Activated gamma-delta T cell treated with Interleukin-2 at 50 U/mL for 16 hours (primary cell): ENCODE measurements at places on chromosomes 16 and 17.

DNA sequence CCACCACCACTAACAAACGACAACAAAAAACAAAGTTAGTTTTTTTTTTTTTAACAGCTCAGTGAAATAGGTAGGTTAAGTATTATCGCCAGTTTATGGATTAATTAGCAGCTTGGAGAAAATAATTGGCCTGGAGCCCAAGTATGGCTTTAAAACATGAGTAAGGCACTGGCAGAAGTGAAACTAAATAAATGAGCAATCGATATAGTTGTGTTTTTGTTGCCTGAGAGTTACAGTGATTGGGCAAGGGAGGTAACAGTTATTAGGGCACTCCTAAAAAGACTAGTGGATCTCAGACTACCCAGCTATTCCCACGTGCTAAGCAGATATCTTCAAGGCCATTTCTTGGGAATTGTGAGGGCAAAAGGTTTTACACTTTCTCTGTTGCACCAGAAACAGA is 2.4 kb downstream of the MLKL start:
- DNase-seq: no peak

DNA sequence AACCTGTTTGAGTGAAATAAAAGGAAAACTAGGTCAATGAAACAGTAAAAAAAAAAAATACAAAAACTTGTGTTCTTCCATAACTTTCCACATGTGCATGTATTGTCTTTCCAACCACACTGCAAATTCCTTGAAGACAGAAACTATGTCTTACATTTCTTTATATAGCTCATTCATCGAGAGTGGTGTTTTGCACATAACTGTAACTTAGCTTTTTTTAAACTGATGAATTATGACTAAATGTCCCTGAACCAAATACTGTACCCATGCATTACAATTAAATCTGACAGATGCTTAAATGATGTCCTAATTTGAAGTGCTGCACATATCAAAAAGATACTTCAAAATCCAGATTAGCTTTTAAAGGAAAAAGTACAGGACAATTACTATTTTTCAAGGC is 50.1 kb downstream of the BRIP1 start:
- DNase-seq: no peak

DNA sequence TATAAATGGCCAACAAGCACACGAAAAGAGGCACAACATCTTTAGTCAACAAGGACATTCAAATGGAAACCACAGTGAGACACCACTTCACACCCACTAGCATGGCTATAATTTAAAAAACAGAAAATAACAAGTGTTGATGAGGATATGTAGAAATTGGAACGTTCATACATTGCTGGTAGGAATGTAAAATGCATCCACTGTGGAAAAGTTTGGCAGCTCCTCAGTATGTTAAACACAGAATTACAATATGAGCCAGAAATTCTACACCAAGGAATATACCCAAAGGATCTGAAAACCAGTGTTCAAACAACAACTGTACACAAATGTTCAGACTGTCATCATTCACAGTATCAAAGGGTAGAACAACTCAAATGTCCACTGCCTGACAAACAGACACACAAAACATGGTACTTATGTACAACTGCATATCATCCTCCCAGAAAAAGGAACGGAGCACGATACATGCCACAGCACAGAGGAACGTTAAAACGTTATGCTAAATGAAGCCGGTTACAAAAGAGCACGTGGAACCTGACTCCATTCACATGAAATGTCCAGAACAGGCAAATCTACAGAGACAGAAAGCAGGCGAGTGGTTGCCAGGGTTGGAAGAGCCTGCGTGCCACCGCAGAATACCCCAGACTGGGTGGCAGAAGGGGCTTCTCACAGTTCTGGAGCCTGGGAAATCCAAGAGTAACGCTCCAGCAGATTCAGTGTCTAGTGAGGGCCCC is 32.8 kb upstream of the METRNL start:
- DNase-seq: no peak

GRCh38 chr16:67431775-67432505 is 1.0 kb downstream of the HSD11B2 start:
- DNase-seq: no peak

DNA sequence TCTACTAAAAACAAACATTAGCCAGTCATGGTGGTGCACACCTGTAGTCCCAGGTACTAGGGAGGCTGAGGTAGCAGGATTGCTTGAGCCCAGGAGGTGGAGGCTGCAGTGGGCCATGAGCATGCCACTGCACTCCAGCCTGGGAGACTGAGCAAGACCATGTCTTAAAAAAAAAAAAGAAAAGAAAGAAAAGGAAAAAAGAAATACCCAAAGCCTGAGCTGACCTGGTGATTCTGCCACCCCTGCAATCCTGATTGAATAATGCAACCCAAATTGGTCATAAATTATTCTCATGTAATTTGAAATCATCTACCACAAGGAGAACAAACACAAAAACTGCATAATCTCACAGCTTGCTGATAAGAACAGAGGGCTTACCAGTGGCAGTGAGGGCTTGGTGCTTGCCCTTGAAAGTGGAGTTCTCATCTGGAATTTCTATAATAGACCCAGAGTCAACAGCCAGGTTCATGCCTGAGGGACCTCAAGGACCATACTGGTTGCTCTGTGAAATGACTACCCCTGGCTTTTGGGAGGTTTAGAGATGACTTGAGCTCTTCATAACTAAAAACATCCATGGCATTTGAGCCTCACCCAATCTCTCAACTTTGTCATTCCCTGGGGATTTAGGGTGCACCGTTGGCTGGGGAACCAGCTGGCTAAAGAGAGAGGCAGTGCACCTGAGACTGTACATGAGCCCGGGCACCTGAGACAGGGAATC is 35.4 kb upstream of the TMC5 start:
- no peak for DNase-seq

DNA sequence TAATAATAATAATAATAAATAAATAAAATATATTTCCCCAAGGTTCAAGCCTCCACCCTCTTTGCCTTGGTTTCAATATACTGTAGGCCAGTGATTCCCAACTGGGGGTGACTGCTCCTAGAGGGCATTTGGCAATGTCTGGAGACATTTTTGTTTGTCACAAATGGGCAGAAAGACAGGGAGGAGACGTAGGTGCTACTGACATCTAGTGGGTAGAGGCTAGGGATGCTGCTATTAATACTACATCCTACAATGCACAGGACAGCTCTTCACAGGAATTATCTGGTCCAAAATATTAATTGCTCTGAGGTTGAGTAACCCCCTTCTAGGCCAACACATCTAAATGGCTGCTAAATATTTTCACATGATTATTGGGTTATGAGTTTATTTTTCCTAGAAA is 12.8 kb upstream of the PRR14 start:
- no peak for DNase-seq

DNA sequence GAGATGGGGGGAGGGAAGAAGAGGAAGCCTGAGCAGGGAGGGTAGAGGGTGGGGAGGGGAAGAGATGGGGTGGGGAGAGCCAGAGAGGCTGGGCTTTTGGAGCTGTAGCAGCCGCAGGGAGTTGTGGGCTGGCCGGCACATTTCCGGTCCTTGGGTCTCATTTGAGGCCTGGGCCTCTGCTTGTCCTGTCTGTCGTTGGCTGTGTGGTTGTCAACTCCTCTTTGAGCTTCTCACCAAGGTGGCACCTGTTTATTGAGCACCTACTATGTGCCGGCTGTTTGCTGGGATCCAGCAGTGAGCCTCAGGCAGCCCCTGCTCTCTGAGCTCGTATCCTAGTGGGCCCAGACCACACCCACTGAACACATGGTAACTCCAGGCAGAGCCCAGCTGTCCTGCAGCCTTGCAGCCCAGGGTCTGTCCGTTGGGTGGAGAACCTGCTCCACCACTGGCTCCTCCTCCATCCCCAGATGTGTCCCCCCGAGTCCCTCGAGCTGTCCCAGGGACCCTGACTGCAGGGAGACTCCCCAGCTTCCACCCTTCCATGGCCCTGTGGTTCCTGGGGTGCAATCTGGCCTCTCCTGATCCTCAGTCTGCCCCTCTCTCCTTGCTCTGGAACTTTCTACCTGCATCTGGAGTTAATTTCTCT is 164.9 kb downstream of the IRF8 start:
- DNase-seq: no peak

- DNase-seq: no peak
Measured at GRCh38 chr17:44144966-44145739, 3.4 kb downstream of the HROB start.

- DNase-seq: no peak
Measured at GRCh38 chr17:11642655-11643054, 44.4 kb downstream of the DNAH9 start.

DNA sequence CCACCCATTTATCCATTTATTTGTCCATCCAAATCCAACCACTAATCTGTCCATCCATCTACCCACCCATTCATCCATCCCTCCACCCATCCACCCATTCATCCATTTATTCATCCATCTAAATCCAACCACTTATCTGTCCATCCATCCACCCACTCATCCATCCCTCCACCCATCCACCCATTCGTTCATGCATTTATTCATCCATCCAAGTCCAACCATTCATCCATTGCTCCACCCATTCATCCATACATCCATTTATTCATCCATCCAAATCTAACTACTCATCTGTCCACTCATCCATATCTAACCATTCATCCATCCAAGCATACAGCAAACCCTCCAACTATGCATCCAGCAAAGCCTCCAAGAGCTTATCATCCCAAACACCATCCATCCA is 267.3 kb downstream of the XYLT1 start:
- no peak for DNase-seq

DNA sequence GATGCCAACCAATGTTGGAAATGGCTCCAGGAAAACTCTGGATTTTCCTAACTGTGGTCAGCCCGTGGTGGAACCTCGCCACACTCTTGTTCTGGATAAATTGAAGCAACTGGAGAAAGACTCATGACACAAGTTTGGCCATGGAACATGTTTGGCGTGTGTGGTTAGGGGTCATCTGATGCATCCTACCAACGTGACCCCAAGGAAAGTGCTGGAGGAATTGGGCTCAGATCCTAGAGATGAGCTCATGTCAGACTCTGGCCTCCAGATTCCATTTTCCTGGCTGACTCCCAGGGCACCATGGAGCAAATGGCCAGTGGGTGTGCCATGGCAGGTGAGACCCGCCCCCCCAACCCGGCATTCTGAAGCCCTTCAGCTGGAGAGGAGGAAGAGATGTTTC is 58.5 kb downstream of the CACNG5 start:
- no peak for DNase-seq

- DNase-seq: no peak
Measured at GRCh38 chr17:9729735-9730420, 61.5 kb downstream of the DHRS7C start.

DNA sequence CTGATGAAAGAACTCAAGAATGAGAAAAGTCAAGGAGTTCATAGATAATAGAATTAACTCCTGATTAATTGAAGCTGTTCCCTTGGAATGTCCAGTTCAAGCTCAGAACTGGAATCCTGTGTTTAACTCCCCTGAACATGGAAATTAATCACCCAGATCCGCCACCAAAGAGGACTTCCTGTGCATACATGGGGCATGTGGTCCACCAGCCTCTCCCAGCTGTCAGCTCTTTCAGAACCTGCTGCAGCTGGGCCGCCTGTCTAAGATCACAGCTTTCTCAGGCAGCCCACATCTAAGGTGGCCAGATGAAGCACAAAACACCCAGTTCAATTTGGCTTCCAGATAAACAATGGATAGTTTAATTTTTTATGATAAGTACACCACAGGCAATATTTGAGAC is 203.7 kb upstream of the COX10 start:
- no peak for DNase-seq

DNA sequence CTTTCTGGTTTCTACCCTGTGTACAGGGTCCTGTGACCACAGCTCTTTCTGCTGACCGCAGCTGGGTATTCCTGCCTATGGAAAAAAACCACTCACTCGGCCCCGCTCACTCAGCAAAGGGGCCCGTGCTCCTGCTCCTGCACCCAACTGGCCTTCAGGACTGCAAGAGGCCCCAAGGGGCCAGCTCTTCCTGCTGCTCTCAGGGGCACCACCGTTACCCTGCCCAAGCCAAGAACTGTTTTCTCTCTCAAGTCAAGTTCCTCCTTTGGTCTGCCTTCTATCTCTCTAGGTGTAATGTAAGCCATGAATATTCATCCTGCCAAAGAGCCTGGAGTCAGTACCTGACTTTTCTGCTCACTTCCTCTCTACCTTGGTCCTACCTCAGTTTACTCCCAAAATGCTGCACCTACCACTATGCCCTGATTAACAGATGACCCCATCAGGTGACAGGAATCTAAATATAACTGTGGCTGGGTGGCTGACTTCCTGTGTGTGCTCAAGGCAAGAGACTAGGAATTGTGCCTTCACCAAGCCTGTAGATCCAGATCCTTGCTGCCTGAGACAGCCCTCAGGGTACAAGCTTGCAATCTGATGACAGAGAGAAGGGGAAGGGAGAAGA is 20.4 kb upstream of the SCIMP start:
- DNase-seq: no peak
